ENCODE measurements at places on chromosomes 11 and 22. TPM values are rescaled to one million over a fixed set of nuclear protein-coding genes. Genes with fewer than 3 reads are reported as not detected.

- H3K4me3 ChIP-seq: peak overlapping the region; percentile 92
- DNase-seq: no peak
- H3K36me3 ChIP-seq: peaks cover 18% of the 10 kb centered on the region
- peaks cover 34% of the 10 kb centered on the region for H3K4me1 ChIP-seq
- H3K27ac ChIP-seq: no peak overlapping the region
- H3K27me3 ChIP-seq: peaks cover 3% of the 10 kb centered on the region
Observed at GRCh38 chr11:114398303-114398920, 1.9 kb downstream of the C11orf71 start.

DNA sequence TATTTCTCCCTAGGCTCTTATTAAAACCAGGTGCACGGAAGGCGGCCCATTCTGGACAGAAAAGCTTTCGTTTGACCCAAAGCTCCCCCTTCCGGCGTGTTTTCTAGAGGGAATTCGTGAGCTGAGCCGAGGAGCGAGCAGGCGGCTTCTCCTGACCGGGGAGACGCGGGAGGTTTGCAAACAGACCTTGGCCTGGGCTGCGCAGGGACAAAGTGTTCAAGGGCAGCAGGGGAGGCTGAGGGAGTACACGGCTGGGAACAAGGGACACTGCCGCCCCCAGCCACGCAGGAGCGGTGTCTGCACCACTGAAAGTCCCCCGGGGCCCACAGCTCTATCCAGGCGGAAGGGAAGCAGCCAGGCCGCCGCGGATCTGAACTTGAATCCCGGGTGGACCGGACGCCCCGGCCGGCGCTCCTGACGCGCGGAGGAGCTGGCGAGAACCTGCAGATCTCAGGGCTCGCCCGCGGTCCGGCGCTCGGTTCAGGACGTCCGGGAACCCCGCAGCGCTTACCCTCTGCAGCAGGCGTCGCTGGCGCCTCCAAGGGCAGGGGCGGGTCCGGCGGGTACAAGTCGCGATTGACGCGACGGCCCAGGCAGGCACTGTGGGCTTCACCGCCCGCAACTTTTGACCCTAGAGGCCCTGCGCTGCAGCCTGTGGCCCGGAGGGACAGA is 101.9 kb downstream of the WT1 start:
- H3K4me1 ChIP-seq: no peaks in the 10 kb centered on the region
- H3K27ac ChIP-seq: no peak overlapping the region
- H3K36me3 ChIP-seq: no peaks in the 10 kb centered on the region
- peak; percentile 3 for DNase-seq

DNA sequence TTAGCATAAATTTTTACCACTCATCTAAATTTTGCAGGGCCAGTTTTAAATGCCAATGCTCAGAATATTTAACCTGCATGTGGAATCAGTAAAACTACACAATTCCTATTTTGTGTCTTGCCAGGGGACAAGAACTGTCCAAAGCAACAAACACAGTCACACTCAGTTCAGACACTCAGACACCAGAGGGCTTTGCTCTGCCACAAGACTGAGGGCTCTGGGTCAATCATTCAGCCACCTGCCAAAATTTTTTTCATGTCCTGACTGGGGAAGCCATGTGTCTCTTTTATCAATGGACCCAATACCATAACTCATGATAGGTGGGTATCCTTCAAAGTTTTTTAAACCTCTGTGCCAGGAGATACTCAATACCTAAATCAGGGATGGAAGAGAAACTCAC is 304.0 kb upstream of the ANO3 start:
- no peak overlapping the region for H3K27ac ChIP-seq
- H3K36me3 ChIP-seq: no peaks in the 10 kb centered on the region

The SAA2 gene
- total RNA-seq: not detected

The CAPN5 gene
- 0.10 TPM for total RNA-seq

The ARHGAP32 gene
- total RNA-seq: 6.2 TPM

The NAALAD2 gene
- not detected for total RNA-seq

The POU2AF3 gene
- total RNA-seq: 0.39 TPM

The L3MBTL2 gene
- total RNA-seq: 56.6 TPM

GRCh38 chr22:24170632-24171031 is 10.7 kb upstream of the SUSD2 start:
- H3K4me1 ChIP-seq: no peaks in the 10 kb centered on the region
- no peak overlapping the region for H3K4me3 ChIP-seq
- H3K27ac ChIP-seq: no peak overlapping the region
- no peak for DNase-seq
- H3K27me3 ChIP-seq: no peaks in the 10 kb centered on the region
- peaks cover 12% of the 10 kb centered on the region for H3K36me3 ChIP-seq

The SORL1 gene
- 19.2 TPM for total RNA-seq

- H3K36me3 ChIP-seq: no peaks in the 10 kb centered on the region
- no peak overlapping the region for H3K27ac ChIP-seq
- no peaks in the 10 kb centered on the region for H3K27me3 ChIP-seq
- no peak for DNase-seq
- no peaks in the 10 kb centered on the region for H3K4me1 ChIP-seq
Observed at GRCh38 chr11:130480711-130481140, 32.3 kb downstream of the ADAMTS15 start.

DNA sequence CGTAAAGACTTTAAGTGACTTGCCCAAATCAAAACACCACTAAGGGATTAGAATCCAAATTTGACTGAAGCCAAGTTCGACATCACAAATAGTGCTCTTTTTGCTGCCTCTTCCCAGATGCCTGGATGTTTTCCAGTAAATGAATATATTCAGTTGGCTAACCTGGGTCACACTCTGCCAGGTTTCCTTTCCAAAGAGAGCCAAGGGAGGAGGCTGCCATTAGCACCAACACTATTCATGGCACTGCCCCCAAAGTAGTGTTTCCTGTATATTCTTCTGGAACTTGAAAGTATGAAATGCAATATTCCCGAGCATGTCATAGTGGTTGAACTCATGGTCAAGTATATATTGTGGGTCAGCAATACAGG is 219.3 kb upstream of the UBASH3B start:
- no peak overlapping the region for H3K4me3 ChIP-seq
- H3K4me1 ChIP-seq: no peaks in the 10 kb centered on the region
- no peaks in the 10 kb centered on the region for H3K36me3 ChIP-seq
- no peak overlapping the region for H3K27ac ChIP-seq
- DNase-seq: no peak

DNA sequence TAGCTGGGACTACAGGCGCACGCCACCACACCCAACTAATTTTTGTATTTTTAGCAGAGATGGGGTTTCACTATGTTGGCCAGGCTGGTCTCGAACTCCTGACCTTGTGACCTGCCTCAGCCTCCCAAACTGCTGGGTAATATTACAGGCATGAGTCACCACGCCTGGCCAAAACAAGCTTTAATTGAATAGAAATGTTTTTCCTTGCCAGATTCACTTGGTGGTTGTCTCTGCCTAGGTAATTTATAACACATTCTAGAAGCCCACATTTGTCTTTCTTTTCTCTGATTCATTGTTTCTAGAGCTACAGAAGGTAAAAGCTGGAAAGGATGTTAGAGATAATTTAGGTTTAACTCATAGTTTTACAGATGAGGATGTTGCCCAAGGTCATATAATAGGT is 41.3 kb downstream of the CECR2 start:
- H3K27me3 ChIP-seq: peaks cover 4% of the 10 kb centered on the region
- no peak overlapping the region for H3K27ac ChIP-seq
- no peak overlapping the region for H3K4me3 ChIP-seq
- H3K4me1 ChIP-seq: no peaks in the 10 kb centered on the region

The MS4A15 gene
- total RNA-seq: not detected

GRCh38 chr11:3104051-3104714 is 47.0 kb upstream of the CARS1 start:
- H3K27ac ChIP-seq: no peak overlapping the region
- no peaks in the 10 kb centered on the region for H3K4me1 ChIP-seq
- H3K4me3 ChIP-seq: no peak overlapping the region
- no peak for DNase-seq
- no peaks in the 10 kb centered on the region for H3K36me3 ChIP-seq

DNA sequence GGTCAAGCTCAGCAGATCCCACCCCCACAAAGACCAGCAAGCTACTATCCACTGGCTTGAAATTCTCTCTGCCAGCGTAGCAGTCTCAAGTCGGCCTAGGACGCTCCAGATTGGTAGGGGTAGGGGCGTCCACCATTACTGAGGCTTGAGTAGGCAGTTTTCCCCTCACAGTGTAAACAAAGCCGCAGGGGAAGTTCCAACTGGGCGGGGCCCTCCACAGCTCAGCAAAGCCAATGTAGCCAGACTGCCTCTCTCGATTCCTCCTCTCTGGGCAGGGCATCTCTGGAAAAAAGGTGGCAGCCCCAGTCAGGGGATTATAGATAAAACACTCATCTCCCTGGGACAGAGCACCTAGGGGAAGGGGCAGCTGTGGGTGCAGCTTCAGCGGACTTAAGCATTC is 1064.9 kb upstream of the TENM4 start:
- H3K4me1 ChIP-seq: no peaks in the 10 kb centered on the region
- H3K4me3 ChIP-seq: no peak overlapping the region
- H3K27me3 ChIP-seq: no peaks in the 10 kb centered on the region
- no peaks in the 10 kb centered on the region for H3K36me3 ChIP-seq
- no peak overlapping the region for H3K27ac ChIP-seq

- H3K4me1 ChIP-seq: peaks cover 5% of the 10 kb centered on the region
- H3K4me3 ChIP-seq: no peak overlapping the region
- no peaks in the 10 kb centered on the region for H3K36me3 ChIP-seq
- H3K27me3 ChIP-seq: peaks cover 2% of the 10 kb centered on the region
- no peak for DNase-seq
Observed at GRCh38 chr22:25331050-25331449, 111.6 kb downstream of the CRYBB2 start.

DNA sequence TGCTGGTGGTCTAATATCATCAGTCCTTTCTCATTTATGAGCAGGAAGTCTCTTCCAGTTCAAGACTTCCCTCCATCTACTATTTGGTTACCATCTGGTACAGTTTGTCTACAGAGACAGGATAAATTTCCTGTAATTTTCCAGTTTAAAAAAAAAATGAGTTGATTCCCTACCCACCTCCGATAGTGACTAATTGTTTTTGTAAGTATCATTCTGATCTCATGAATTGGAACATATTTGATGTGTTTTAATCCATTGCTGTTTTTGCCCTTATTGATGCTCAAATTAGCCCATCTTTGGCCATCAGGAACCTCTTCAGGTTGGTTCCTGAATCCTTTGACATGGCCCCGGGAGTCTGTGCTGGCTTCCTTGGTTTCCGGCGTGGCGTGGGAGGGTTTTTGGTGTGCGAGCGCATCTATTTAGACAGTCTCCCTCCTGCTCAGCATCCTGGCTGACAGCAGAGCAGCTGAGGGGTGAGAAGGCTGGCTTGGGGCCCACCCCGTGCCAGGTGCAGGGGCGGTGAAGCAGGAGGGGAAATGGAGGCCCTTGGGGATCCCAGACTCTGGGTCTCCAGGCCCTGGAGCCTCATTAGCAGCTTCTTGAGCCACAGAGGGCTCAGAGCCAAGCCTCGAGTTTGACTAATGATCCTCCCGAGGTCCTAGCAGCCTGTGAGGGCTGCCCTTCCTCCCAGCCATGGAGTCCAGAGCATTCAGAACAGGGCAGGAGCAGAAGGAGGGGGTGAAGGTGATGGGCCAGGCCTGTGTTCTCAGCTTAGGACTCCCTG is 6.8 kb downstream of the OMP start:
- peaks cover 5% of the 10 kb centered on the region for H3K4me1 ChIP-seq
- DNase-seq: no peak
- no peaks in the 10 kb centered on the region for H3K27me3 ChIP-seq

The CYB5R2 gene
- 2.8 TPM for total RNA-seq

GRCh38 chr22:39825661-39826102 is 67.9 kb downstream of the ENTHD1 start:
- no peak overlapping the region for H3K4me3 ChIP-seq
- no peaks in the 10 kb centered on the region for H3K36me3 ChIP-seq
- peaks cover 12% of the 10 kb centered on the region for H3K4me1 ChIP-seq
- peaks cover 21% of the 10 kb centered on the region for H3K27me3 ChIP-seq
- no peak for DNase-seq

- peaks cover 86% of the 10 kb centered on the region for H3K36me3 ChIP-seq
- peaks cover 67% of the 10 kb centered on the region for H3K4me1 ChIP-seq
- no peaks in the 10 kb centered on the region for H3K27me3 ChIP-seq
- DNase-seq: no peak
- H3K4me3 ChIP-seq: no peak overlapping the region
- peak overlapping the region; percentile 96 for H3K27ac ChIP-seq
Observed at GRCh38 chr11:12234221-12234620, 123.8 kb downstream of the MICAL2 start.

- no peak for DNase-seq
- H3K4me1 ChIP-seq: peaks cover 55% of the 10 kb centered on the region
- no peaks in the 10 kb centered on the region for H3K27me3 ChIP-seq
Observed at GRCh38 chr11:118896921-118897591, 13.4 kb downstream of the CXCR5 start.

Measured in activated T-helper 1 cell treated with anti-CD3 and anti-CD28 coated beads, Interleukin-12 subunit alpha, Interleukin-12 subunit beta, Interleukin-2, Interleukin-4 antibody, amounts not matched to agents 30 ng/mL and 10 ng/mL and 1 ng/mL, durations not matched to agents 14 hours and 24 hours and 36 hours (primary cell).